GM10248 (cell line): ENCODE measurements at places on chromosomes 1 and 21.

GRCh38 chr1:15231714-15232201, 15.3 kb upstream of the FHAD1 start:
- DNase-seq, result peak; percentile 44

DNA sequence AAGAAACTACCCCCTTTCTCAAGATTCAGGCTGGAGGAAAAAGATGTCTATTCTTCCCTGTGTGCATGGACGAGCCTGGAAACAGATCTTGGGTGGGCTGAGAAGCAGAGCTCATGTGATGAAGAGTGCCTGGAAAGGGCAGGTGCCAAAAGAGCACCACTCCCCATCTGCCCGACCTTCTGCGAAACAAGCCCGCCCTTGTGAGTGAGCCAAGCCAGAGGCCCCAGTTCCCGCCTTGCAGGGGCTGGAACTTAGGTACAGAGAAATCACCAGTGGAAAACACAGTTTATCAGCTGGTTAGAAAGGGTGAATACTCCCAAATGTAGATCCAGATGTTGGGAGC, 26.7 kb upstream of the A3GALT2 start:
- DNase-seq, result no peak

DNA sequence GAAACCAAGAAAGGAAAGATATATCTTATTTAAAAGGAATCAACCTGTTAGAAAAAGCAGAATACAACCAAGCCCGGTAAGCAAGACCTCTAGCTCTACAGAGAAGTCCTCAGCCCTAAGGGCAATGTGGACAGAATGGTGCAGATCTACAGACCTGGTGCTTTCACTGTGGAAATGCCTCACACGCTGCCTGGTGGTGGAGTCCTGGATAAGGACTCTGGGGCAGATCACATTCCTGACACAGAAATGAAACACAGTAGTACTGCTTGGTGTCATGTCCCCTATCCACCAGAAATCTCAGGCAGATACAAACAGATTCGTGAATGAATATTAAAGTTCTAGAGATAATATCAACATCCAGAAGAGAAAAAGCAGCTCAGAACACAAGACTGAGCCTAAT, 6.8 kb downstream of the CNN3 start:
- DNase-seq, result no peak

DNA sequence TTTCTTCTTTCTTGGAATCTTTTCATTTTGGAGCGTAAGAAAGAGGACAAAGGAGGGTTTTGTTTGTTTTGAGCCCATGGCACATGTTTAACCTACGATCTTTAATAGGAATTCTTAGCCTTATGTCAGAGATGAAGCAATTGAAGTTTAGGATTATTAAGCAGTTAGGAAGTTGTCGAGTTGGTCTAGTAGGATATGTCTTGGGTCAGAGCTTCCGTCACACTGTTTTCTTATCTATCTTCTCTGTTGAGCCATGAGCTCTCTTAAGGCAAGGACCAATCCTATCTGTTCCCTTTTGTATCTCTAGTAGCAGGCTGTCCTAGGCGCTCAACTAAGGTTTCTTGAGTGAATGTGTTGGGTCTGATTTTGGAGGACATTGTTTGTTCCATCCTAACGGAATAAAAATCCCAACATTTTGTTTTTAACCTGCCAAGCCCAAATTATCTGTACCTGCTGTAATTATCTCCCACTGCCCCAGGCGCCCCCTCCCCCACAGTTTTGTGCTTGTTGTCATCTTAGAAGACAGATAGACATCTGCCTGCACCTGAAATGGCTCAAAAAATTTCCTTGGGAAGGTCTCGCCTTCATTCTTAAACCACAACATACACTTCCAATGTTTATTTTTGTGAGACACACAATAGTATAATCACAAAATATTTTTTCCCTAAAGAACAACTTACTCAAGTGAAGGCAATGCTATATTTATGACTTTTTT, 95.3 kb upstream of the GADD45A start:
- no peak for DNase-seq
